Colonic mucosa (tissue), 4 donors: ENCODE measurements at places on chromosomes 7 and 10.

DNA sequence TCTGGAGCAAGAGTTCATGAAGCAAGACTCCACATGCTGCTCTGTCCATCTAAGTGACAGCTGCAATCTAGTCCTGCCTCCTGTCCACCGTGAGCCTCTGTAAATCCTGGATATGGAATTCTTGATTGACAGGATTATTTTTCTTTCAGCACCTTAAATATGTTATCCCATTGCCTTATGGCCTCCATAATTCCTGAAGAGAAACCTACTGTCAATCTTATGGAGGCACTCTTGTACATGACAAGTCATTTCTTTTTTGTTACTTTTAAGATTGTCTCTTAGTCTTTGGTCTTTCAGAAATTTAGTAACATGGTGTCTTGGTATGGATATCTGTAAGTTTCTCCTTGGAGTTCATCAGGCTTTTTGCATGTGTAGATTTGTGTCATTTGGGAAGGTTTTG lies 82.8 kb downstream of the NPSR1 start:
- DNase-seq: no peak

- no peak for DNase-seq
These were observed 70.8 kb upstream of the ZMIZ1 start for GRCh38 chr10:78997635-78998618.

GRCh38 chr7:98557538-98558031 lies 59.5 kb upstream of the NPTX2 start:
- DNase-seq: no peak

DNA sequence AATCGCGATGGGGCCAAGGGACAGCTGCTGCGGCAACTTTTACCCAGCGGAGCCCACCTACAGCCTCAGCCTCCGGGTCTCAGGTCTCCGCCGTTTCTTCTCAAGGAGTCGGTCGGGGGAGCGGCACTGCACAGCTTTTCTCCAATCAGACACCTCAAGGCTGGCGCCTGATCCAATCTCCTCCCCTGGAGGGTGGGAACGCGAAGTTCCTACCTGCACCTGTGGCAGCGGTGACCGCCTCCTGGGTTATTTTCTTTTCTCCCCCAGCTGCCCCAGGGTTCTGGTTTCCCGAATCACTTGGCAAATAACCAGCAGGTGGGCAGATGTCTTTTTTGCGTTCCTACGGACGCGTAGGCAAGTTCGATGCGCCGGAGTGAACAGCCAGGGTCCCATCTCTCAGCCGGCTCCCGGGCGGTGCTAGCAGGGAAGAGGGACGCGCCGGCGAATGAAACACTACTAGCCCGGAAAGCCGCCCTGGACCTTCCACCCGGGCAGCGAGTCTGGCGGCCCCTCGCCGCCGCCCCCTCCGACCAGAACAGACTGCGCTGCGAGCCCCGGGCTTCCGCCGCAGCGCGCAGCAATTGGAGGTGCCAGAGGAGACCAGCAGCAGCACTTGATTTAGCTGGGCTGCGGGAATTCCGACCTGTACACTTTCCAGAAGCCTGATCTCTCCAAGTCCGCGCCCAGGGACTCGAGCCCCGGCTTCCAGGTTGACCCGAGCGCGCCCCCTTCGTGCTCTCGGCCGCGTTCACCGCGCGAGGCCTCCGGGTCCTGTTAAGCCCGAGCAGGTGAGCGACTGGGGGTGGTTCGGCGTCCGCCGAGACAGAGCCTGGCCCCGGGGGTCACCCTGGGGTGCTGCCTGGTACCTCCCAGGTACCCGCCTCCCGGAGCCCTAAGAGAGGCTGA lies at the start of gene PRR15:
Gene PRR15, plus strand, starts transcription at position 246 of the 906 bp plus-strand sequence. CDS start 2,495 bp downstream, outside the sequence.
- peak; percentile 94 for DNase-seq

- DNase-seq: no peak
These were observed 35.8 kb downstream of the VCL start for GRCh38 chr10:74033702-74034101.

DNA sequence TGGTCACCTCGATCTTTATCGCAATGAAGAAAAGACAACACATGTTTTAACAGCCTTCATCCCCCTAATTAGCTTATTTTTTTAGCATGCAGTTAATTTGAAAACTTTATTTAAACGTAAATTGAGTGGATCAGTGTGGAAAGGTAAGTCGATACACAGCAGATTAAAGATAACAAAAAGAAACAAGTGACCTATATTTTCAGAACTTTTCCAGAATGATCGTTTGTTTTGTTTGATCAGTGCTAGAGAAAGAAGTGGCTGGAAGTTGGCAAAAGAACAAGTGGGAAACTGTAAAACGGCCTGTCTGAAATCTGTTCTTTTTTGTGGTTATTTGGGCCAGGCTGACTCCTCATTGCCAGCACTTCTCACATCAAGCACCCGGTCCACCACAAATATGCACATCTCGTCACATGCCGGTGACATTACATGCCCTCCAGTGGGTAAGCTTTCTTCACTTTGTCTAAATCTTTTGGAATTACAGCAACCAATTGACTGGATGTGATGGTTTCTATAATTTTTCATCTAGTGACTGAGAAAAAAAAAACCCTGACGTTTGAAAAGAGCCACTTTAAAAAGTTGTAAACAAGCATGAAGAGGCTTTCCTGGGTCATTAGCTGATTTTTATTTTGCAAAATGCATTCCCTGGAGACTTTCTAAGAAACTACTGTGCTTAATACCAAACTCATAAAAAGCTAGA lies 33.2 kb downstream of the C7orf33 start:
- DNase-seq: no peak

- no peak for DNase-seq
These were observed 117.4 kb downstream of the LHPP start for GRCh38 chr10:124579011-124579399.

GRCh38 chr7:48458701-48459524 lies 287.7 kb downstream of the ABCA13 start:
- no peak for DNase-seq

GRCh38 chr10:47224546-47225218 lies 75.3 kb upstream of the GDF10 start:
- DNase-seq: no peak

DNA sequence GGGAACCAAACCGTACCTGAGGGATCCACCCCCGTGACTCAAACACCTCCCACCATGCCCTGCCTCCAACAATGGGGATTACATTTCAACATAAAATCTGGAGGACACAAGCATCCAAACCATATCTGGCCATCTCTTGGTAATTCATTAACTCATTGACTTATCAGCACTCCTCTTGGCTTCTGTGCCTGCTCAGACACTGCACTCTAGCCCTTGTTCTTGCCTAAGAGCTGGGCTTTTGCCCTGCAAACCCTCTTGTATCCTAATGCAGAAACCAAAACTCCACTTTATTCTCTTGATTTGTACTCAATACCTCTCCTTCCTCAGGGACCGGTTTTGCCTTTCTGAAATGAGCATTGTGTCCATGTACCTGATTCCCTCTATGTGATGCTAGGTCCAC lies 330.2 kb upstream of the FZD8 start:
- no peak for DNase-seq

DNA sequence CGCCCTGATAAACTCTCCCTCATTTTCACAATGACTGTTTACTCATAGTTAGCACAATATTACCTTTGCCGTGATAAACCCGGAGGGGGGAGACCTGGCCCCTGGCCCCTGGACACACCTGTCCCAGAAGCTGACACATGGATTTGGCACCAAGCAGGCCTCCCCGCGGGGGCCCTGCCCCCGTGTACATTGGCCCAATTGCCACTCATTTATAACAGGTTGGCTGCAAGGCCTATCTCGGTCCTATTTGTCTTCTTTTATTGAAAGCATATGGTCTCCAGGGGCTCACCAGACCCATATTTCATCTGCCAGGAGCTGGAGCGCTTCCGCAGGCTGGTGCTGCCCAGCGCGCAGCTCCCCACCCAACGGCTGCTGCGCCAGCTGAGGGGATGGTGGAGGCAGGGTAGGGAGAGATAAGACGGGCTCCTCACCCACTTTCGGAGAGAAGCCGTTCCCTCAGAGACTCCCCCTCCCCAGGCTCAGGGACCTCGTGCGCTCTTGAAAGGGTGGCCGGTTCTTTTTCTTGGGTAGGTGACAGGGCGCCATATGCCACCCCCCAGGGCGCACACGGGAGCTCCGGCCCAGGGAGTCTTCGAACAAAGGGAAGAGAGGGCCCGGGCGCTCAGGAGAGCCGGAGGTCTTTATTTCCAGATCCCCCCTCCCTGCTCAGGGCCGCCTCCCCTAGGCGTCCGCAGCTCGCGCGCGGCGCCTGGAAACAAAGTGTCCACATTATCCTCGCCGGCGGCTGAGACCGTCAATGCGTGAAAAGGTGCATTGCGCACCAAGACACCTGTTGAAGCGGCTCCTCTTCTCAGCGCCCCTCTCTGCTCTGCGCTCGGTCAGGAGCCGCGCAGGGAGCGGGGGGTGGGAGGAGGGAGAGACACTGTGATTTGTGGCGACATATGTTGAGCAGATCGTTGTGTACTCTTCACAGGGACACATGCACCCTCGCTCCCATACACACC lies 4.3 kb upstream of the NEUROG3 start:
- DNase-seq: no peak

- peak; percentile 93 for DNase-seq
These were observed 36.4 kb upstream of the PURB start for GRCh38 chr7:44921607-44922350.

- no peak for DNase-seq
These were observed 7.6 kb upstream of the HERPUD2 start for GRCh38 chr7:35702541-35702940.

DNA sequence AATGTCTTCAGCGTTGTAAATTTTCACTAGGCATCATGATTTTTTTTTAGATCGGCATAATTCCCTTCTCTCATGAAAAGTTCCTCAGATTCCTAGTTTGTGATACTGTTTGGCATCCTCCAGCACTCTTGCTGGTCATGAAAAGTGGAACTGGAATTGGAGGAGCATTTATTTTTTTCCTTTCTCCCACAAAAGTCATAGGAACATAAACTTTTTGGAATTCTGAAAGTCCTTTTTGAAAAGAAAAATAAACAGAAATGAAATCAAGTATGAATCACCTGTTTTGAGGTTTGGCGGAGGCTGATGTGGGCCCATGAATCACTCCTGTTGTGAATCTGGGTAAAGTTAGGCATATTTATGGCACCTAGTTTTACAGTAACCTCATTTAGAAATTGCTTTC lies 17.7 kb downstream of the CACNB2 start:
- no peak for DNase-seq

DNA sequence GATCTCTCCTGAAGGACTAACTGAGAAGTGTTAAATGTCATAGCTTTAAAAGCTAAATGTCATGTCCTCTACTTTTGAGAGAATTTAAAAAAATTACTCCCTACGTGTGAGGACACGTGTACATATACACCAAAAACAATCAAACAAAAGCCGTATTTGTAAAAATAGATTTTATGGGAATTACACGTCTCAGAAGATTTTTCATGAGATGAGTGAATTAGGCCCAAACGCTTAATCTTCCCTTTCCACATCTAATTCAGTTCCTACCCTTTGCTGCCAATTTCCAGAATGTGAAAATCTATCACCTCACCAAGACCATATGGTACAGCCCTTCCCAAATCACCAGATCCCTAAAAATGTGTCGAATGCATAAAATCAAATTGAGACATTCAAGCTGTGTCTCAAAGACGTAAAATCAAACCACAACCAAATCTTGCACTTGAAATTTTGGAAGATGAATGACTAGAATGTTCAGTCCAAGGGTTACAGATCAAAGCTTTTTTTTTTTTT lies 1.0 kb upstream of the CTTNBP2 start:
- DNase-seq: no peak

GRCh38 chr10:79243181-79244067 lies 103.8 kb upstream of the PPIF start:
- DNase-seq: peak; percentile 43

DNA sequence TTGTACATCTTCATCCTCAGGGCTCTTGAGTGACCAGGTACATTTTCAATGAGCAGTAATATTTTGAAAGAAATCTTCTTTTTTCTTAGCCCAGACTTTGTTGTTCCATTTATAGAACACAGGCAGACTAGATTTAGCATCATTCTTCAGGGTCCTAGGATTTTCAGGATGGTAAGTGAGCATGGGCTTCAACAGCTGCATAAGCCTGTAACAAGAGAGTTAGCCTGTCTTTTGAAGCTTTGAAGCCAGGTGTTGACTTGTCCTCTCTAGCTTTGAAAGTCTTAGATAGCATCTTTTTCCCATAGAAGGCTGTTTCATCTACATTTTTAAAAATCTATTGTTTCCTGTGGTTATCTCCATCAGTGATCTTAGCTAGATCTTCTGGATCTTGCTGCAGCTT lies 4.5 kb upstream of the NDUFA5 start:
- DNase-seq: no peak
